ENCODE measurements at places on chromosomes 11 and 22.

DNA sequence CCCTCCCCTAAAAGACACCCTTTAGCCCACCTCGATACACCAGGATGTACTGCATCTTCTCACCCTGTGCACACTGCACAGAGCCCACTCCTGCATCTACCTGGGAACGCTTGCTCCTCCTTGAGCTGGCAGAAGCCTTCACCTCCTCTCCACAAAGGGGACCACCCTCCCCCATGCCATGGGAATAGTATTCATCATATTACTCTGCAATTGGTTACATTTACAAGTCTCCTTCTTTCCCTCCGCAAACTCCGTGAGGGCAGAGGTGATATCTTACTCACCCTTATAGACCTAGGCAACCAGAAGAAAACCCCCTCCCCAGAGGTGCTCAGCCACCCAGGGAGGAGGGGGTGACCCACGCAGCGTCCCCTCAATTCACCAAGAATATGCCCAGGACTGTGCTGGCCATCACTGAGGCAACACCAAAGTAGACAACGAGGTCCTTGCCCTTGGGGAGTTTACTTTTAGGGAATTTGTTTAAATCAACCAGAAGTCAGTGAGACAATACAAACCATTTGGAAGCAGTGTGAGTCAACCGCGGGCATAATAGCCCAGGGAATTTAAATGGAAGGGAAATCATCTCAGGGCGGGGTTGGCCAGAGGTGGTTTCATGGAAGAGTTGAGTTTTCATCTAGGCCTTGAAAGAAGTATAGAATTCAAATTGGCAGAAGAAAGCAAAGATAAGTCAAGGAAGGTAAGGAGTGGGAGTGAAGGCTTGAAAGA lies 214.5 kb downstream of the BARX2 start:
- no peak for DNase-seq

- DNase-seq: no peak
These were observed 100.0 kb downstream of the TMEM135 start for GRCh38 chr11:87137711-87138110.

- DNase-seq: no peak
These were observed 12.5 kb downstream of the QSER1 start for GRCh38 chr11:32905028-32905667.

GRCh38 chr11:58047818-58048217 lies 17.1 kb downstream of the OR6Q1 start:
- no peak for DNase-seq

DNA sequence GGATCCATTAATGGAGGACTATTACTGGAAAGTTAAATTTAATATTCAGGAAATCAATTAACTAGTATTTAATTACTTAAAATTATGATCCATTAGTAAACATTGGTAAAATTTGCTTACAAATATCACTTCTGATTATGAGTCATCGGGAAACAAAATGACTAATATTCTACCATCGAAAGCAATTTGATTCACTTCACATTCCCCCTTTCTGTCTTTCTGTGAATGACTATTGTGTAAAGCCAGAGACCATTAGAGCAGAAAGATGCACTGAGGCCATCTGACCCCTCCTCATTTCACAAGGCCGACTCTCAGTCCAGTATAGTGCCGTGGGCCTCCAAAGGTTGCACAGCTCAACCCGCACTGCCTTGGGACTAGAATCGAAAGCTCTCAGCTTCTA lies 619.0 kb downstream of the OPCML start:
- DNase-seq: no peak

DNA sequence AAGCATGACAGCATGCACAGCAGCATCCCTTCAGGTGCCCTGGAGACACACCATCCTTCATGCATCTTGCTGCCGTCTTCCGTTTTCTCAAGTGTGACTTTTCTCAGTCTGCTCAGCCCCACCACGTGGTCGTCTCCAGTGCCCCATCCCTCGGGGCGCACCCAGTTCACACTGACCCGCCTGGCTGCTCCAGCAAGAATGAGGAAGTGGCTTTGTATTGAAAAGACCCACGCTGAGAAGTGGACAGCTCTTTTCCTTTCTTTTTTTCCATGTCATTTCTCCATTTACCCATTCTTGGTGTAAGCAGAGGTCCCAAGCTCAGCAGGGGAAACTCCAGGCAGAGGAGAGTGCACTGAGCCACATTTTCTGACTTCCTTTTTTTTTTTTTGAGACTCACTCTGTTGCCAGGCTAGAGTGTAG lies 14.5 kb downstream of the SERPINH1 start:
- DNase-seq: no peak

DNA sequence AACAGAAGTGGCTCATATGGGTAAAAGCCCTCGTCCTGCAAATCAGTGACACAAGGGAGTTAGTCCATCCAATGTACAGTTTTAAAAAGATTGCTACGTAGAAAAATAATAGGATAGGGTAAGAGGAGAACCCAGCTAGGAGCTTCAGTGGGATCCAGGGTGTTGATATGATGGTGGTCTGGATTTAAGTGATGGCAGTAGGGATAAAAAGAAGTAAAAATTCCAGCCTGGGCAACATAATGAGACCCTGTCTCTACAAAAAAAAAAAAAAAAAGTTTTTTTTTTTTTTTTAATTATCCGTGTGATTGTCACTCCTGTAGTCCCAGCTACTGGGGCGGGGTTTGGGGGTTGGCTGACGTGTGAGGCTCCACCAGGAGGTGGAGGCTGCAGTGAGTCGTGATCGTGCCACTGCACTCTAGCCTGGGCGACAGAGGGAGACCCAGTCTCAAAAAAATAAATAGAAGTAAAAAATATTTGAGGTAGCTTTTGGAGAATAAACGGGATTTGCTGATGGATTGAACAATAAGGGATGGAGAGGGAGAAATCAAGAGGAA lies 7.0 kb upstream of the L3MBTL2 start:
- DNase-seq: no peak

DNA sequence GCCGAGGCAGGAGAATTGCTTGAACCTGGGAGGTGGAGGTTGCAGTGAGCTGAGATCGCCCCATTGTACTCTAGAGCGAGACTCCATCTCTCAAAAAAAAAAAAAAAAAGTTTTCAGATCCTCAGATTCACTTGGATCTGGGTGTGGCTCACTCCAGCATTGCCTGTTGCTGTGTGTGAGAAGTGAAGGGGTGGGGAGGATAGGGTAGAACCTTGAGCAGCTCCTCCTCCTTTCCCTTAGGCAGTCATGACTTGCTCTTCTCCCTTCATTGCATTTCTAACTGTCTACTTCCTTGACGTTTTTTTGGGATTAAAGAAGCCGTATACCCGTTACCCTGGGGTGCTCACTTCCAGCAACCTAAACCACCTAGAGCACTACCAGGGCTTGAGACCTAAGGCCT lies 63.1 kb upstream of the YWHAH start:
- no peak for DNase-seq

DNA sequence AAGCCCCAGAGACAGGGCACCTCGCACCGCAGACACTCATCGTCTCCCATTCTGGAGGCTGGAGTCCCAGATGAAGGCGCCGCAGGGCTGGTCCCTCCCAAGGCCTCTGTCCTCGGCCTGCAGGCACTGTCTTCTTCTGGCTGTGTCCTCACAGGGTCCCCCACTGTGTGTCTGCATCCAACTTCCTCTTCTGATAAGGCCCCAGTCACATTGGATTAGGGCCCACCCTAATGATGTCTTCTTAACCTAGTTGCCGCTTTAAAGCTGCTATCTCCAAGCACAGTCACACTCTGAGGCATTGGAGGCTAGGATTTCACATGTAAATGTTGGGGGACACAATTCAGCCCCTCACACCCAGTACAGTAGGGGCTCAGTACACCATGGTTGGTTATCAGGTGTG lies 48.9 kb downstream of the DHCR7 start:
- DNase-seq: no peak

DNA sequence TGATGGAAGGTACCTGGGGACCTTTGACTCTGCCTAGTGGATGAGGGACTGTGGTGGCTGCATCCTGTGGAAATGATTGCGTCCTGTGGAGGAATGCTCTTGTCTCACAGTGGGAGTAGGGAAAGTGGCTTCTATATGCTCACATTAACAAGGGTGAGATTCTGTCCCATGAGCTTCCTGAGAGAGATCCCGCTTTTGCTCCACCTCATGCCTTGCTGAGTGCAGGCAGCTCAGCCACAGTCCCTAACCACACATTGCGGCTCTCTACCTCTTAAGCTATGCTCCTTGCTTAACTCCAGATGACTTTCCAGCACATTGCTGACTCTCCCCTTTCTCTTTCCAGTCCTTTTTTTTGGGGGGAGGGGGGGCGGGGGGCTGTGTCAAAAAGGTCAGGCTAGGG lies 45.0 kb downstream of the TEAD1 start:
- no peak for DNase-seq

GRCh38 chr11:76292583-76293188 lies 86.4 kb upstream of the WNT11 start:
- no peak for DNase-seq

GRCh38 chr11:63491636-63492372 lies 837 bp upstream of the PLAAT5 start:
- DNase-seq: no peak

GRCh38 chr11:116199182-116199581 lies 573.6 kb downstream of the BUD13 start:
- no peak for DNase-seq

- DNase-seq: no peak
These were observed 68.3 kb upstream of the MYOD1 start for GRCh38 chr11:17651061-17651460.

GRCh38 chr11:46331282-46331984 lies 15.8 kb upstream of the DGKZ start:
- DNase-seq: no peak

DNA sequence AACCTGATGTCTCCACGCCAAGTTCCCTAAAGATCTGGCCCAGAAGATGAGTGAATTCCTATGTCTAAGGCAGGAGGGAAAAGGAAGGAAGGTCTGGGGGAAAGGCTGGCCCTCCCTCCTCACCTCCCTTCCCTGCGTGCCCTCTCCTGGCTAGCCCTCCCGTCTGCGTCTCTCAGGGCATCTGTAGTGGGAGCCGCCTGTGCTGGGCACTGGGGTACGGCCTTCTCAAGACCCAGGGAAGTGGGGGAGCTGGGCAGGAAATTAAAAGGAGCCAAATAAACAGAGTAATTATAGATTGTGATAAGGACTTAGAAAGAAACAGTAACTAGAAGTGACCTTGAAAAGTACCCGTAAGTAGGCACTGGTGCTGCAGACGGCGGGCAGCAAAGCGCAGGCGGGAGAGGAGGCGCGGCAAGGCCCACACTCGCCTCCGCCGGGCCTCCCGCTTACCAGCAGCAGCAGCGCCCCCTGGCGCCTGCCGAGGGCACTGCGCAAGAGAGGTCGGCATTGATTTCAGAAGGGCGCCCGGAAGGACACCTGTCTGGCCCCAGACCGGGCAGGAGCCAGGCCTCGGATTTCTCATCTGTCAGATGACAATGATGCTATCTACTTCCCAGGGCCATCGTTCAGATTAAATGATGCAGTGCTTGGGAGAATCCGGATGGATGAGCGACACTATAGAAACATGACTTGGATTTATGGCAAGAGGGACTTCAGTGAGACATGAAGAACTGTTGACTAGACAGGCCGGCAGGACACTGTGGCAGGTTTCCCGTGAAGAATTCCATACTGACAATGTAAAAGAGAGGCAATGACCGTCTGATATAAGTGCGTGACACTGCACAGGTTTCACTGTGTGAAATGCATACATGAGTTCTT lies 7.3 kb downstream of the KCNJ1 start:
- peak; percentile 41 for DNase-seq

DNA sequence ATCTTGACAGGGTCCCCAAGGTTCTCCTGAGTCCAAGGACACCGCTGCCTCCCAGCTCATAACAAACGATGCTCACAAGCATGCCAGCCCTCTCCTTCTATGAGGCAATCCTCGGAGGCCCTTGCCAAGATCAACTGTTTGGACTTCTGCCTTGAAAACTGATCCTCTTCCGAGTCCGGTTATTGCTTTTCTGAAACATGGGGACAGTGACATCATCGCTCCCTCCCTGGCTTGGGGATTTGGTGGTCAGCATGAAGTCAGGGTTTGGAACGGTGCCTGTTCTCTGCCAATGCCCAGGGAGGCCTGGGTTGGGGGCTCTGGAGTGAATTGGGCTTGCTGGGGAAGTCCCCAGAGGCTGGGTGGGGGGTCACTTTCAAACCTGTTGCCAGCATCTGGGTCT lies 149.3 kb downstream of the FBXO7 start:
- no peak for DNase-seq

DNA sequence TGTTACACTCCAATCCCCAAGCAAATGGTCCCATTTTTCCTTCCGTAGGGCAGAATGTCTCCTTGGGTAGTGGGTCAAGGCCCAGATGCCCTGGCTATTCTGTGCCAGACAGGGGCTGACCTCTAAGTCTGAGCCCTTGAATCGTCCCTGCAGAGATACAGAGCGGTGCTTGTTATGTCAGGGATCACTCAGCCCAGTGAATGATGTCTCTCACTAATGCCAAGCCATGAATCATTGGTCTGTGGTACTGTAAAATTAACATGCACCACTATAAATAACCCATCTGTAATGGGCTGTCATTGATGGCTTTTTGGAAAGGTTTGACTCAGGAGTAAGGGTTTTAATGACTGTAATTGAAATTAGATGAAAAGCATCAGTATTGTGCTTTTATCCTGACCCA lies 35.3 kb upstream of the KIRREL3 start:
- DNase-seq: no peak

DNA sequence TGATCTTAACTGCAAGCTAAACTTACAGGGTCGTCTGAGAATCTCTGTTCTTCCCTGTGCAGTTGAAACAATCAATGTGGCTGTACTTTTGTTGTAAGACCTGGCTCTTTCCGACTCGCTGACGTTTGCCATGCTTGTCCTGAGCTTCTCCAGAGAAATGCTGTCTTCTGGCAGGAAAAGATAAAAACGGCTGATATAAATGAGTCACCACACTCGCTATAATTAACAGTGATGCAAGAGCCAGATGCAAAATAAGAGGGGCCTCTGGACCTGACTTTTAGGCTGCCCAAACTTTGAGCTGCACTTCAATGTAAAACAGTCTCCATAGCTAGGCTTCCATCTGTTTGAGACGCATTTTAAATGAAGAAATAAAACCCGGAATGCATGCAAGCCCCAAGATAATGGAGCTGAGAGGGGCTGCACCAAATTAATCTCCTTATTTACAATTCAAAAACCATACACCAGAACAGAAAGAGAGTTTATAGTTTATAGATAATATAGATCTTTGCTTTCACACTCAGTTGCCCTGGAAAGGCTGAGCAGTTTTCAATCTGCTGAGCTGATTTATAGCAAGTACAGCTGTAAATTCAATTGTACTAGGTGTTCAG lies 48.5 kb downstream of the WT1 start:
- DNase-seq: no peak

DNA sequence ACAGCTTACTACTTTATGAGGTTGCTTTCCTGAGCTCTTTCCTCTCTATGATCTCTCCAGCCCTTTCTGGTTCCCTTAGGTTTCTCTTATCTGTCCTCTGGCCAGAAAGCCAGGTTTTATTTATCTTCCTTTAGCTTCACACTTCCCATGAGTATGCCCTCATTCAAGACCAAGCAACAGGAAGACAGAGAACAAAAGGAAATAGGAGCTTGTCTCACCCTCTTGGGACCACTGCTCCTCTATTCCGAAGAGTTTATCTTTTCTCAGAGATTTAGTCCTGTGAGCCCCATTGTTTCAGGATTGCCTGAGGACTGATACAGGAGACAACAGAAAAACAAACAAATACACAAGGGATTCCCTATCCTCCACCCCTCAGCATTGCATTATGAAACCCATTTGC lies 62.4 kb upstream of the CCDC179 start:
- no peak for DNase-seq

- DNase-seq: no peak
These were observed 42.1 kb downstream of the PAK1 start for GRCh38 chr11:77431813-77432212.

- DNase-seq: no peak
These were observed 59.5 kb downstream of the CDKN1C start for GRCh38 chr11:2825889-2826678.

GRCh38 chr22:31789803-31790202 lies 36.0 kb downstream of the DEPDC5 start:
- no peak for DNase-seq

All from esophagus squamous epithelium (tissue), 5 donors.